ENCODE measurements at places on chromosomes 11 and 22.

- DNase-seq, result no peak
Observed at GRCh38 chr11:32752001-32752400, 42.5 kb downstream of the CCDC73 start.

- DNase-seq, result no peak
Observed at GRCh38 chr11:33539751-33540150, 160.9 kb downstream of the C11orf91 start.

DNA sequence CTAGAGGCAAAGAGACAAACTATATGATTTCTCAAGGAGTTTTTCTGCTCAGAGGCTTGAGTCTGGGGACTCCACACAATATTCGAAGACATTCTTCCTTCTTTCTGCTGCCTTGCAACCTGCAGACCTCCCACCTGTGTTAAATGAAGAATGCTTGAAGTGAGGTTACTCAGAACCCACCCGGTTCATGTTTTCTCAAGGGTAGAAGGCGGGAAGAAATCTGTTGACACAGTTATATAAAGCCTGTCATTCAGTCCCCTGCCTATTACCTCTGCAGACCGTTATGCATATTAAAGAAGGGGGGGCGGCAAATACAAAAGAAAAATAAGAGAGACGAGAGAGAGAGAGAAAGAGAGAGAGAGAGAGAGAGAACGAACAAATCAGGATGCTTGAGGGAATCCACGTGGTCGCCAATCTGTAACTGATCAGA lies 2.2 kb upstream of the KMT2A start:
- no peak for DNase-seq

DNA sequence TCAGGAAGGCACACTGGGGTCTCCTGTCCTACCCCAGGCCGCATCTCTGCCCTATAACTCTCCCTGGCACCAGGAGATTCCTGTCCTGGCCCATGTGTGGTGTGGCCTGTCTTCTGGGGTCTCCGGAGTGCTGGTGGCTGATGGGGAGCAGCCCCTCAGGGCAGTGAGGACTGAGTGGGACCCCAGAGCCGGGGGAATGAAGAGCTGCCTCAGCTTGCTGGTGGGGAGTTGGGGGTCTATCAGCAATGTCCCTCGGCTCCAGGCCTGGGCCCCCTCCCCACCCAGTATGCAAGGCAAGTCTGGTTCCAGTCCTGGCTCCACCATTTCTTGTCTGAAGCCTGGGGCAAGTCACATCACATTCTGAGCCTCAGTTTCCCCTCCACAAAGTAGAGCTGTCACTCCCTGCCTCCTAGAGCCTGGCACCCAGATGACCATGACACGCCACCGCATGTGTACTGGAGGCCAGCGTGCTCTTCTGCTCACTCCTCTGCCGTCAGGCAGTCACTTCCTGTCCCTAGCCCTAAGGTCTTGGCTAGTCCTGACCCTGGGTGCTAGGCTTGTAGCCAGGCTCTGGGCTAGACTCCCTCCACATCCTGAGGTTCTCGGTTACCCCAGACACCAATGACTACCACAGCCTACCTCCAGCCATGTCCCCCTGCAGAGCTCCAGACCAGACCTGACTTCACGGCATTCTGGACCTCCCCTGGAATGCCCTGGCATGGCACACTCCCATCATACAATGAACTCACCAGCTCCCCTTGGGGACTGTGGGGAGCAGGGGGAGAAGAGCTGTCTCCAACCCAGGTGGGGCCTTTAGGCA lies 12.8 kb downstream of the ARAP1 start:
- no peak for DNase-seq

GRCh38 chr11:68373189-68373814 lies 60.9 kb downstream of the LRP5 start:
- DNase-seq, result no peak

- no peak for DNase-seq
Observed at GRCh38 chr22:27283240-27283639, 518.3 kb downstream of the MN1 start.

- no peak for DNase-seq
Observed at GRCh38 chr22:46058091-46058420, 81.1 kb upstream of the WNT7B start.

GRCh38 chr22:41308544-41308947 lies 7.2 kb downstream of the ZC3H7B start:
- no peak for DNase-seq

DNA sequence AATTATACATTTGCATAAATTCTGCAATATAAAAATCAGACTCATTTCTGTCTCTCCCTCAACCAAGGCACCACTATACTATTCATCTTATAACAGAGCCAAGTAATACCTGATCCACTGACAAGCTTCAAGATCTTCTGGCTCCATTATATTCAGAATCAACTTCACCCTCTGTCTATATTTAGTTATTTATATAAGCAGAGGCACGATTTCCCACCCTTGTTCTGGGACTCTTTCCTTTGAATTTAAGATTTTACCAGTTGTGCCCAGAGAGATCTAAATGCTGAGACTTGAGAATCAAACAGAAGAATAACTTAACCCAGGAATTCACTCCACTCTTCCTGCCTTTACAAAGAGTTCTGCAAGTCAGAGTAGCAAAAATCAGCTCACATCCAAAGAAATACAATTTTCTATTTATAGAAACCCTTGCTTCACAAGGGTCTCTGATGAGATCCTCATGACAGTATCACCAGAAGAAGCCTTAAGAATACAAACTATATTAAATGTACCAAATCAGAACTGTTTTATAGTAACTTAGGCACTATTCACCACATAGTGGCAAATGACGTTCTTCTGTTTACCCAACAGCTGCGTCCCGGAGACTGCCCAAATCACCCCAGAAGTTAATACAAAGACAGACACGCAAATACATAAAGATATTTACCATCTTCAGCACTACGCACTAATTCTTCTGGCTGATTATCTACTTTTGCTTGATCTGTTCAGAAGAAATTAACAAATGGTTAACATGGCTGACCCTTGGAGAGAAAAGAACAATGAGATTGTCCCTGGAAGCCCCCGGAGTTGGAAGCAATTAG lies 32.3 kb upstream of the CCDC89 start:
- DNase-seq, result no peak

- no peak for DNase-seq
Observed at GRCh38 chr22:34015642-34016041, 95.4 kb upstream of the LARGE1 start.

GRCh38 chr11:70741085-70741484 lies 342.8 kb downstream of the CTTN start:
- DNase-seq, result no peak

DNA sequence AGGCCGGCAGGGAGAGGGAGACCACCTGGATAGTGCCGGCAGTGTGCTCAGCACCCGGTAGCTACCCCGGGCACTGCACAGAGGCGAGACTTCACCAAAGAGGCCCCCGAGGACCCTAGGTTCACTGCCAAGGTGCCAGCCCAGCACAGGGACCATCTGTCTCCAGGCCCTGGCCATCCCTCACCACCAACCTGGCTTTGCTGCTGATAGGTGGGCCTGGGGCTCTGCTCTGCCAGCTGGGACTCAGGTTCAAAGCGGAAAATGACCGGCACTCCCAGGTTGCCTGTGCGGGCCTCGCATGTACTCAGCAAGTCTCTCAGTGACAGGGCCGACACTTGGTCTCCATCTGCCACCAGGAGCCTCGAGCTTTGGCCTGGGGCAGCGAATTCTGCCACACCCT lies 812.2 kb downstream of the BRD1 start:
- no peak for DNase-seq

GRCh38 chr11:126167488-126167887 lies 44.0 kb downstream of the RPUSD4 start:
- DNase-seq, result no peak

- DNase-seq, result no peak
Observed at GRCh38 chr11:92922731-92923130, 46.7 kb upstream of the MTNR1B start.

DNA sequence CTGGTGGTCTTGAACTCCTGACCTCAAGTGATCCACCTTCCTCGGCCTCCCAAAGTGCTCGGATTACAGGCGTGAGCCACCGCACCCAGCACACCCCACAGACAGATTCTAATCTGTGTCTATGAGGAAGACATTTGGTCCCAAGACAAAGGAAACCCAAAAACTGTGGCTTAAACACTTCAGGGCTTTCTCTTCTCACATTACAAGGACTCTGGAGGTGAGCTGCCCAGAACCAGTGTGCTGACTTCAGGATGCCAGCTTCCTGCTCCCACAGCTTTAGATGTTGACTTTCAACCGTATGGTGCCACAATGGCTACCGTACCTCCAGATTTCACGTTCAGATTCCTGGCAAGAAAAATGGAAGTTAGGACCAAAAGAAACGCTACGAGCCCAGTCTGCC lies 32.2 kb upstream of the SYT7 start:
- no peak for DNase-seq

DNA sequence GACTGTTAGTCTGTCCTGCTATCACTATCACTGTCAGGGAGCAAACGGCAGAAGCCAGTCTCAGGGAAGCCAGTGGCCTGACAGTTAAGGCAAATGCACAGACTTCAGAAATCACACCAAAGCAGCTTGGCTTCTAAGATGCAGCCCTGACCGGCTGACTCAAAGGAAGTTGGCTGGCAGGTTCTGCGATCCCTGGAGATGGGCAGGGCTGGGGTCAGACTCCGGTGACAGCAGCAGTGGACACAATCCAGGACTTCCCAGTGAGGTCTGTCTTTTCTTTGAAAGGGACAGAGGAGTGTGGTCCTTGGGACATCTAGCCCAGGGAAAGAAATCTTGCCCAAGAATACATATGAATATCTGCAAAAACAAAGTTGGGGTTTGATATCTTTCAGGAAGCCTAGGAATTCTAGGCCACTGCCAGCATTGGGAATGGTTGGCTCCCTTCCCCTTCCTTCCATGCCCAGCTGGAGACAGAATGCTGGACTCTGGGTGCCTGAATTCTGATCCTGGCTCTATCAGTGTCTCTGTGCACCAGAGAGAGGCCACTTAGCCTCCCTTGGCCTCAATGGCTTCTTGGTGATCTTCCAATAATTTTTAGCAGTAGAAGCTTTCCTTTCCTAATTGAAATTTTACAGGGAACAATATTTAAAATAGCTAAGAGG lies 108.9 kb downstream of the KIRREL3 start:
- no peak for DNase-seq

Data from renal pelvis (tissue), 12 donors.